Thoracic aorta (tissue), 2 donors: ENCODE measurements at places on chromosomes 3 and 15.

DNA sequence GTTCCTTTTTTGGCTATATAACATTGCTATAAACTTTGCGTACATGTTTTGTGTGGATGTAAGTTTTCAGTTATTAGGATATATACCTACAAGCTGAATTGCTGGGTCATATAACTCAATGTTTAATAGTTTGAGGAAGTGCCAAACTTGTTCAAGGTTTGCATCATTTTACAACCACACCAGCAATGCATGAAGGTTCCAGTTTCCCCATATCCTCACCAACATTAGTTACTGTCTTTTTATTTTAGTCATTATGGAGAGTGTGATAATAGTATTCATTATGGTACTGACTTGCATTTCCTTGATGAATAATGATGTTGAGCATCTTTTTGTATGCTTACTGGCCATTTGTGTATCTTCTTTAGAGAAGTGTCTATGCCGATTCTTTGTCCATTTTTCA, 112.3 kb downstream of the NR1I2 start:
- H3K36me3 ChIP-seq, result peaks cover 3% of the 10 kb centered on the region
- no peak overlapping the region for H3K4me3 ChIP-seq
- no peak overlapping the region for H3K27ac ChIP-seq
- H3K27me3 ChIP-seq, result no peaks in the 10 kb centered on the region
- no peaks in the 10 kb centered on the region for H3K4me1 ChIP-seq

DNA sequence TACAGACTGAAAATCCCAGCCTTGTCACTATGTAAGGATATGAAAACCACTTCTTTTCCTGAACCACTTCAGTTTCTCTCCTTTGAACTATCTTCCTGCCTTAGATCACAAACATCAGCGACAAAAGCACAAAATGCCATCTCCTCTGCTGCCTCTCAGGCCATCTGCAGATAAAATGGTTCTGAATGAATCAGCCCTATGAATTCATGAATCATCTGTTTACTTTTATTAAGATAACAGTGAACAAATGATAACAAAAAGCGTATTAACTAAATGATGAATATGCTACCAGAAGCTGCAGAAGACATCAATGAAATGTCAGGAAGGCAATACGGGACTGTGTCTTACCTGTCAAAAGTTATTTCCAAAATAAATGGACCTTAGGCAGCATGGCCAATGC, 928.1 kb downstream of the ROBO1 start:
- H3K36me3 ChIP-seq, result no peaks in the 10 kb centered on the region
- DNase-seq, result no peak
- no peak overlapping the region for H3K4me3 ChIP-seq
- no peak overlapping the region for H3K27ac ChIP-seq

- H3K4me3 ChIP-seq, result no peak overlapping the region
- DNase-seq, result no peak
- no peaks in the 10 kb centered on the region for H3K27me3 ChIP-seq
- no peaks in the 10 kb centered on the region for H3K36me3 ChIP-seq
- H3K27ac ChIP-seq, result no peak overlapping the region
- H3K4me1 ChIP-seq, result no peaks in the 10 kb centered on the region
These were observed 240.9 kb upstream of the EIF1B start for GRCh38 chr3:40068636-40069035.

GRCh38 chr3:65559643-65560042, 479.1 kb downstream of the MAGI1 start:
- H3K4me3 ChIP-seq, result no peak overlapping the region
- no peak for DNase-seq
- no peaks in the 10 kb centered on the region for H3K27me3 ChIP-seq
- no peak overlapping the region for H3K27ac ChIP-seq
- H3K36me3 ChIP-seq, result no peaks in the 10 kb centered on the region

DNA sequence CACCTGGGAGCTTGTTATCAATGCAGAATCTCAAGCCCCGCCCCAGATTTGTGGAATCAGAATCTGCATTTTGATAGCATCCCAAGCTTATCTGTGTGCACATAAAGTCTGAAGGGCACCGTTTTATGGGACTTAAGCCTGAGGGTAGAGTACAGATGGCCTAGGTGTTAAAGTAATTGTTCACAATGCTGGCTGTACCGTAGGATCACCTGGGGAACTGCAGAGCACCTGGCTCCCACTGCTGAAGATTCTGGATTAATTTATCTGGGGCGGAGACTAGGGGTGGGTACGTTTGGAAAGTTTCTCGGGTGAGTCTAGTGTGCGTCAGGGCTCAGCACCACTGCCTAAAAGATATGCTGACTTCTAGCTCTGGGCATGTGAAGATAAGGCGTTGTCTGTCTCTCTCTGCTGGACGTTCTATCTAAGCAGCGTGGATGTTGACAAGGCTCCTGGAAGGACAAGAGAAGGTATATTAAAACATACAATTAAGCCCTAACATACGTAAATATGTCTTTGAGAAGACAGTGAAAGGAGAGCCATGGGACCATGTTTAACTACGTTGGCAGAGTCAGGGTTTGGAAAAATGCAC, 63.2 kb upstream of the RASGRP1 start:
- no peak for DNase-seq
- no peaks in the 10 kb centered on the region for H3K36me3 ChIP-seq
- H3K4me1 ChIP-seq, result no peaks in the 10 kb centered on the region
- H3K27me3 ChIP-seq, result no peaks in the 10 kb centered on the region

DNA sequence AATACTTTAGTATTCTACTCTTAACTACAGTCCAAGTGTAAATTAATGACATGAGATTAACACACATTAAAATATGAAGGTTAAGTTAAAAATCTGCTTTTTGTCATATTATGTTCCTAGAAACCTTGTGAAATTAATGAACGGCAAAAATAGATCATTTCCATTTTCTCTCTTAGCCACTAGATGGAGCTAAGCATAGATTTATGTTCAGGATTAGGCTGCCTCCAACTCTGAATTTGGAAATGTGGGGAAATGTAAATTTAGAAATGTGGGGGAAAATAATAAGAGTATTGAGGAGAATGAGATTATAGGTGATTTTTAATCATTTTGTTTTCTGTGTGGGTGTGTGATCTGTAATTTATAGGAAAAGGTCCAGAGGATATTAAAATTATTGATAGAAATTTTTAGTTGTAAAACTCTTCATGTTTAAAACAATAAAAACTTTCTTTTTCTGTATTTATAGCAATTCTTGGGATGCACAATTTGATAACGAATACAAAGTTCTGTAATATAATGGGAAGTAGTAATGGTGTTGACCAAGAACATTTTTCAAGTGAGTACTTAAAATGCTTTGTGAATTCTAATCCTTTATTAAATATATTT, 59.2 kb downstream of the TMOD3 start:
- no peak for DNase-seq
- H3K4me3 ChIP-seq, result no peak overlapping the region
- no peaks in the 10 kb centered on the region for H3K27me3 ChIP-seq
- no peak overlapping the region for H3K27ac ChIP-seq

GRCh38 chr3:138112362-138112761, 3.0 kb downstream of the DZIP1L start:
- no peaks in the 10 kb centered on the region for H3K36me3 ChIP-seq
- H3K4me1 ChIP-seq, result peaks cover 6% of the 10 kb centered on the region
- H3K27me3 ChIP-seq, result no peaks in the 10 kb centered on the region

DNA sequence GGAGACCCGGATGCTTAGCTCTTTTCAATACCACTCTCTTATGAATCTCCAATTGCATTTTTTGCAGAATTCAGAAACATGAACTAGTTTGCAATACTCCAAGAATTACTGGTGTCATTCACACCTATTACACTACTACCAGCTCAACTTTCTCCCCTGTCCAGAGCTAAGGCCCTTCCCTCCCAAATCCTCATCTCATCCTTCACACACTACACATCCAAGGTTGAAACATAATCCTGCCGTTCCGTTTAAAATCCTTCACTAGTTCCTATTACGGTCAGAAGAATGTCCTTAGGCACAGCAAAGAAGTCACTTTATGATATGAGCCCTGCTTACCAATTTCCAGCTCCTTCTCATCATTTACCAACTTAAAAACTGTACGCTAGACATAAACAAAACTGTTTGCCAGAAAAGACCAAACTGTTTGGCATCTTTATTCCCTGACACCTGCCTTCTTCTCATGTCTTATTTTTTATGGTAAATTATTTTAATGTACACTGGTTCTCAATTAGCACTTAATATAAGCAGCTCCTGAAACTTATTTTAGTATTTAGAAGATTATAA, 22.6 kb downstream of the TBL1XR1 start:
- peaks cover 62% of the 10 kb centered on the region for H3K4me1 ChIP-seq
- no peaks in the 10 kb centered on the region for H3K36me3 ChIP-seq
- DNase-seq, result no peak
- no peak overlapping the region for H3K4me3 ChIP-seq
- no peaks in the 10 kb centered on the region for H3K27me3 ChIP-seq

- H3K36me3 ChIP-seq, result no peaks in the 10 kb centered on the region
- H3K4me1 ChIP-seq, result no peaks in the 10 kb centered on the region
- H3K4me3 ChIP-seq, result no peak overlapping the region
- no peak overlapping the region for H3K27ac ChIP-seq
These were observed 106.8 kb downstream of the HHLA2 start for GRCh38 chr3:108403198-108403597.
